ENCODE measurements at places on chromosomes 7 and 10.
A peak's percentile ranks its signal among the peaks of the same experiment; 100 is the strongest.

DNA sequence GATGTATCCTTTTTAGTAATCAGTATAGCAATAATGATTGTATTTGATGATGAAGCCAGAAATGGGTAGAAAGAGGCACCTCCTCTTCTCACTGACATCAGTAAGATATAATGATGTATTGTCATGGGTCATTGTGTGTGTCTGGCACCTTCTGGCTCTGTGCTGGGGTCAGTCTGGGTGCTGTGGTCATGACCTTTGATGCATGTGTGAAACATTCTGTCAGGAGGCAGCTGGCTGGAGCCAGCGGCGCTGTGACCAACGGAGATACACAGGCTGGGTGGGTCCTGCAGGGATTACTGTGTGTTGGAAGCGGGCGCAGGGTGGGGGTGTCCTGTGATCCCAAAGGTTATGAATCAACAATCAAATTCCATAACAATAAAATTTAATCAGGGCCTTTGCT, 35.2 kb downstream of the EEPD1 start:
- no peak for DNase-seq

- DNase-seq, result no peak
Observed at GRCh38 chr10:44380829-44381600, 3.9 kb downstream of the CXCL12 start.

- DNase-seq, result no peak
Observed at GRCh38 chr7:37346761-37347160, 101.9 kb downstream of the ELMO1 start.

DNA sequence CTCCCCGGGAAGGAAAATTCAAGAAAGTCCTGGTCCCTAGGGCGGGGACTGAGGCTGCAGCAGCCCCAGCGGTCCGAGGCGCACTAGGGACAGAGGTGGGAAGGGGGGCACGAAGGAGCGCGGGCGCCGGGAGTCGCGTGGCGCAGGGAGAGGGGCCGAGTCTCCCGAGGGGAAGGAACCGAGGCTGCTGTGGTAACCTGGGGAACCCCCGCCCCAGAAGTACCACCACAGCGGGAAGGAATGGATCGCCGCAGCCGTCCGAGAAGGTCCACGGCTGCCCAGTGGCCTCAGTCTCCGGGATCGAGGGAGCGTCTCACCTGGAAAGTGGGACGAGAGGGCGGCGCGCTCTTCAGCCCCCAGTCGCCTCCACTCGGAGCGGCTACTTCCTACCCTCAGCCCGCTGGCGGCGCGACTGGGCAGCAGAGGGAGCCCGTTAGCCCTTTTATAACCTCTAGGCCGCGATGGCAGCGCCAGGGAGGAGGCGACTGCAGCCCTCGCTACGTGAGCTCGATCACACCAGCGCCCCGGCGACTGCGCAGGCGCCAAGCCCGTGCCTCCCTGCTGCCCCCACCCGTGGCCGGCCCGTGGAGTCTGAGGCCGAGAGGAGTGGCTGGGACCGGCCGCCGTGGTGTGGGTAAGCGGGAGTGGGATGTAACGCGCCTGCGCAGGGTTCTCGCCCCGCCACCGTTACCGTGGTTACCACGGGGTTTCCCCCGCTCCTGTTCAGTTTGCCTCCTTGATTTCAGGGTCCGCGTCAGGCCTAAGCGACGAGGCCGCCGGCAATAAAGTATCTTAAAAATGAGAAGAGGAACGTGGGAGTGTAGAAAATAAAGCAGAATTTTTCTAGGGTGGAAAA, at the start of gene P4HA1:
TSS of gene P4HA1 (minus strand) at position 418 of the 856 bp plus-strand sequence. CDS start 21,983 bp downstream, outside the sequence.
- DNase-seq, result peak; percentile 89

DNA sequence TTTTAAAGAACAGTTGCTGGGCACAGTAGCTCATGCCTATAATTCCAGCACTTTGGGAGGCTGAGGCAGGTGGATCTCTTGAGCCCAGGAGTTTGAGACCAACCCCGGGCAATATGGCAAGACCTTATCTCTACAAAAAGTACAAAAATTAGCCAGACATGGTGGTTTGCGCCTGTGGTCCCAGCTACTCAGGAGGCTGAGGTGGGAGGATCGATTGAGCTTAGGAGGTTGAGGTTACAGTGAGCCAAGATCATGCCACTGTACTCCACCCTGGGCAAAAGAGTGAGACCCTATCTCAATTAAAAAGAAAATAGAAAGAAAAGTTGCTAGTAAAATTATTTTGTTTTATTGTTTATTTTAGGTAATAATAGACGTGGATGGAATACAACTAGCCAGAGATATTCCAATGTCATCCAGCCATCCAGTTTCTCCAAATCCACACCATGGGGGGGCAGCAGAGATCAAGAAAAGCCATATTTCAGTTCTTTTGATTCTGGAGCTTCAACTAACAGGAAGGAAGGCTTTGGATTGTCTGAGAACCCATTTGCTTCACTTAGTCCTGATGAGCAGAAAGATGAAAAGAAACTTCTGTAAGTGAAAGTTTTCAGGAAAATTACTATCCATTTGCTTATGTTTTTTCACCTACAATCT, 3.0 kb downstream of the NUP42 start:
- no peak for DNase-seq

All from activated naive CD4-positive, alpha-beta T cell (primary cell).